ENCODE measurements at places on chromosomes 16 and 17. TPM values are rescaled to one million over a fixed set of nuclear protein-coding genes. Genes with fewer than 3 reads are reported as not detected.

Gene KRTAP9-4
- not detected for total RNA-seq

Gene IRX5
- total RNA-seq = 2.1 TPM

Gene C17orf100
- total RNA-seq = not detected

Gene METTL9
- 145 TPM for total RNA-seq

Gene ERI2
- 11.5 TPM for total RNA-seq

Gene LITAFD
- not detected for total RNA-seq

Gene OVCA2
- 24.0 TPM for total RNA-seq

Gene KRTAP1-1
- total RNA-seq = not detected

Gene KIF2B
- total RNA-seq = not detected

Gene WFIKKN2
- total RNA-seq = 0.52 TPM

Gene TMEM11
- 20.9 TPM for total RNA-seq

Gene DNAAF1
- total RNA-seq = not detected

Gene CRISPLD2
- 7.3 TPM for total RNA-seq

Gene FBXW10
- total RNA-seq = not detected

Gene SLC7A6
- 9.4 TPM for total RNA-seq

Gene SMYD4
- total RNA-seq = 8.4 TPM

Gene NAE1
- 32.9 TPM for total RNA-seq

Gene RASD1
- 4.2 TPM for total RNA-seq

Gene SPG7
- 83.0 TPM for total RNA-seq

Gene XPO6
- total RNA-seq = 33.9 TPM

Gene SLC12A3
- total RNA-seq = not detected

Gene PITPNC1
- 9.4 TPM for total RNA-seq

Gene TP53
- total RNA-seq = 13.6 TPM

Gene TEX19
- total RNA-seq = 0.52 TPM

Gene ZNF750
- total RNA-seq = not detected

Gene WIPF2
- 5.7 TPM for total RNA-seq

Gene VMO1
- 4.7 TPM for total RNA-seq

Gene TLE7
- total RNA-seq = not detected

Gene PPP1R1B
- total RNA-seq = 3.1 TPM

Gene CCL7
- not detected for total RNA-seq

Gene PRAC1
- not detected for total RNA-seq

Gene MYCBPAP
- under 0.01 TPM for total RNA-seq

Gene TK1
- 12.0 TPM for total RNA-seq

Gene OSBPL7
- 8.4 TPM for total RNA-seq

Gene CCDC78
- total RNA-seq = not detected

Gene METTL23
- total RNA-seq = 19.3 TPM

Gene ZNRF1
- 7.8 TPM for total RNA-seq

Gene HBA1
- total RNA-seq = 2,922 TPM

Gene CBX2
- total RNA-seq = 5.7 TPM

Gene TBC1D3D
- not detected for total RNA-seq

Gene MYO15B
- 43.8 TPM for total RNA-seq

Gene ABCA10
- total RNA-seq = 17.7 TPM

Gene CACNB1
- total RNA-seq = 146 TPM

Gene DPEP1
- total RNA-seq = not detected

Gene CCL1
- not detected for total RNA-seq

Gene ACSM2A
- not detected for total RNA-seq

Gene P2RX5
- total RNA-seq = 13.0 TPM

Gene CACNG5
- 0.52 TPM for total RNA-seq

Gene CRAMP1
- 5.2 TPM for total RNA-seq

Gene PGP
- 9.9 TPM for total RNA-seq

Gene CES1
- total RNA-seq = 1.0 TPM
